ENCODE measurements at places on chromosomes 16 and 17.

DNA sequence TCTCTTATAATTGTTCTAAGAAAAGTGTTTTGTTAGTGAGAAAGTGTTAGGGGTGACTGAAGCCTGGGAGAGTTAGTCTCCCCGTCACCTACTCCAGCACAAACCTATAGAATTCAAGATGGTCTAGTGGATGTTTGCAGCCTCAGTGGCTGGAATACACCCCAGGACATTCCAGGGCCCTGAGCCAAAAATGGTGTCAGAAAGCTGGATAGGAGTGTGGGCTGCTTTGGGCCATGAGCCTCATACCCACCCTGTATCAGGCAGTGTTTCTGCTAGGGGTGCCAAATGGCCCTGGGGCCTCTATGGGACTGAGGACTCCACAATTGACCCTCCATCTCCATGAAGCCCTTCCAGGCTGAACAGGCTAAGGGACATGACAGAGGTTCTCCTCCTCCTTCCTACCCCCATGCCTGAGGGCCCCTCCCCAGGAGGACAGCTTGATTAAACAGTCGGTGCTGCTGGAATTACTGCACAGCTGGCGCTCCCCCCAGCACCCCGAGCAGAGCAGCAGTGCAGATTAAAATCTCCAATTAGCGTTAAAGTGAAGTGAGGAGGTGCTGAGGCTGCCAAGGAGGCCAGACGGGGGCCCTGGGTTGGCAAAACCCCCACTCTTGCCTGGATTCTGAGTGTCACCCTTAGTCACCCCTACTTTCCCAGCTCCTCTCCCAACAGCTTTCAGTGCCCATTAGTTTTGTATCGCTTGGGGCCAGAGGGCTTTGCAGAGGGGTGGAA lies 59.1 kb downstream of the NEUROD2 start:
- DNase-seq: no peak

- DNase-seq: no peak
These were observed 8.6 kb upstream of the DNAH9 start for GRCh38 chr17:11589716-11590115.

- peak; percentile 75 for DNase-seq
These were observed 14.4 kb downstream of the MIS12 start for GRCh38 chr17:5500589-5501391.

DNA sequence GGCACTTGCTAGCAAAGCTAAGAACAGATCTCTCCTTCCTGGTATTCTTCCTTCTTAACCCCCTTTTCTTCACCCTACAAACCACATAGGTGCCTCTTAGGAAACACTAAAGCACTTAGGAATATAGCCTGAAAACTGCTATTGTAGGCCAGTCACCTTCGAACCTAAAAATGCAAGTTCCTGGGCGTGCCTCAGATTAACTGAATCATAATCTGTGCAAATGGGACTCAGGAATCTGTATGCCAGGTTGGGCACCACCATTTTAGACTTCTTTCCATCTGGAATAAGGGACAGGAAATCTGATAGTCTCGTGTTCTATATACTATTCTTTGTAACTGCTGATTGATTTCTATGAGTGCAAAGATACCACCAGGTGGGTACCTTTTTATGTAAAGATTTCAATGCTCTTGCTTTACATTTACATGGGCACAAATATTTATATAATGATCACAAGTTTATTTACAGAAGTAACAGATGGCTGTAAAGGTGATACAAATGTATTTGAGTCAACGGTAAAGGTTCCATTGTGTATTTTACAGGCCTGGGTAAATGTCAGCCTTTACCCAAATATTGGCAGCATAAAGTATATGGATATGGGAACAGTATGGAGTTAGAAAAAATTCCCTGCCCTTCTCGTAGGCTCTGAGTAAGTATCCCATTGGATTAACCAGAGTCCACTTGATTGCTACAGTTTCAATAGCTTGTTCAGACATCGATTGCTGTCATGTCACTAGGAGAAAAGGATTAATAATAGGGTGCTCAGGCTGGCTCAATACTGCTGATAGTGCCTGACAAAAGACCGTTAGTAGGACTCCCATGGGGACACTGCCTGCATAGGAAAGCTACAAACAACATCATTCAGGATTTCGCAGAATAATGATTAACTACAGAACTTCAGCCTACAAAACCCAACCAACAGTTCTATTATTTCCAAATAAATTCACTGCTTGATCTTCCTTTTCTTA lies 124.7 kb downstream of the SNX11 start:
- DNase-seq: no peak

DNA sequence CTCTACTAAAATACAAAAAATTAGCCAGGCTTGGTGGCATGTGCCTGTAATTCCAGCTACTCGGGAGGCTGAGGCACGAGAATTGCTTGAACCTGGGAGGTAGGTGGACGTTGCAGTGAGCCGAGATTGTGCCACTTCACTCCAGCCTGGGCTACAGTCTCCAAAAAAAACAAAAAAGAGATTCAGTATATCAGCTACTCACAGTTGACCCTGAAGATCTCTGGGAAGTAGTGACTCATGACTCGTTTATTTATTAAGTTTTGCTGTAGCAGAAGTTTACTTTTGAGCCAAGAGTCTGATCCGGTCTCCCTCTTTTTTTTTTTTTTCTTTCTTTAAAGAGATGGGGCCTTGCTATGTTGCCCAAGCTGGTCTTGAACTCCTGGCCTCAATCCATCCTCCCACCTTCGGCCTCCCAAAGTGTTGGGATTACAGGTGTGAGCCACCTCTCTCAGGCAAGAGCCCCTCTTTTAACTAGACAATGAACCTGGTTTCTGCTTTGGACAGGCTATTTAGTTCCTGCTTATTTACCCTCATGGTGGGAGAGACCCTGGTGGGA lies 4.4 kb downstream of the MVP start:
- DNase-seq: no peak
